ENCODE measurements at places on chromosomes 3 and 15. TPM values are rescaled to one million over a fixed set of nuclear protein-coding genes. Genes with fewer than 3 reads are reported as not detected.

IL17RD gene
- total RNA-seq, result not detected

DUOX2 gene
- not detected for total RNA-seq

GOLGA8S gene
- total RNA-seq, result 0.10 TPM

SNURF gene
- 10.2 TPM for total RNA-seq

NOP10 gene
- total RNA-seq, result 162 TPM

UBAP1L gene
- total RNA-seq, result 4.9 TPM

ADAMTS17 gene
- 11.4 TPM for total RNA-seq

TERC gene
- 5.9 TPM for total RNA-seq

PLA2G4E gene
- total RNA-seq, result not detected

PPP1R14D gene
- not detected for total RNA-seq

STARD5 gene
- 7.9 TPM for total RNA-seq

TSPAN3 gene
- total RNA-seq, result 14.0 TPM

SPSB4 gene
- total RNA-seq, result not detected

CLASP2 gene
- 42.5 TPM for total RNA-seq

TRH gene
- not detected for total RNA-seq

THOC7 gene
- total RNA-seq, result 81.1 TPM

PEX5L gene
- total RNA-seq, result not detected

PEX11A gene
- 1.5 TPM for total RNA-seq

HESX1 gene
- total RNA-seq, result 0.24 TPM

CHRM5 gene
- total RNA-seq, result not detected

ALDH1A3 gene
- total RNA-seq, result not detected

ANKRD34C gene
- not detected for total RNA-seq

BSN gene
- total RNA-seq, result 0.03 TPM

BNC1 gene
- not detected for total RNA-seq

CSNK1G1 gene
- 21.9 TPM for total RNA-seq

FBXO40 gene
- total RNA-seq, result not detected

Measured in activated naive CD4-positive, alpha-beta T cell treated with anti-CD3 and anti-CD28 coated beads, Interleukin-2, amount 10 ng/mL, durations not matched to agents 5 hours and 36 hours (primary cell).